ENCODE measurements at places on chromosomes 6 and 20. TPM values are rescaled to one million over a fixed set of nuclear protein-coding genes. Genes with fewer than 3 reads are reported as not detected.

SAMD5 gene
- 2.3 TPM for total RNA-seq

C20orf96 gene
- total RNA-seq = 3.8 TPM

ABT1 gene
- total RNA-seq = 12.9 TPM

- DNase-seq = no peak
Measured at GRCh38 chr6:149567194-149567586, 1.0 kb downstream of the GINM1 start.

DNA sequence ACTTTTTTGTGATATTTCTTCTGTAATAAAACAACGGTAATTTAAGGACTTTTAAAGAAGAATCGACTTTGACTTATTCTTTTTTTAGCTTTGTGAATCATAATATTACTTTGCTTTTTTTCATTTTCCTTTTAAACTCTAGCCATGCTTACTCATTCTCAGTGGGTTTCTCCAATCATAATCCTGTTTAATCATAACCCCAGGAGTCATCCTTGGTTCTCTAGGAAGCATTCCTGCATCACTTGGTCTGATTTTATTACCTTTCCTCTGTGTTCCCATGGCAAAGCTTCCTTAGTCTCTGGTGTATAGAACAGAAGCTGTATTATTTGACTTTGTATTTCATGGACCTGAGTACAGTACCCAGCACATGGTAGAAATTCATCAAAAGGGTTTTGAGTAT, 223.5 kb downstream of the CDKAL1 start:
- no peak for DNase-seq

DNA sequence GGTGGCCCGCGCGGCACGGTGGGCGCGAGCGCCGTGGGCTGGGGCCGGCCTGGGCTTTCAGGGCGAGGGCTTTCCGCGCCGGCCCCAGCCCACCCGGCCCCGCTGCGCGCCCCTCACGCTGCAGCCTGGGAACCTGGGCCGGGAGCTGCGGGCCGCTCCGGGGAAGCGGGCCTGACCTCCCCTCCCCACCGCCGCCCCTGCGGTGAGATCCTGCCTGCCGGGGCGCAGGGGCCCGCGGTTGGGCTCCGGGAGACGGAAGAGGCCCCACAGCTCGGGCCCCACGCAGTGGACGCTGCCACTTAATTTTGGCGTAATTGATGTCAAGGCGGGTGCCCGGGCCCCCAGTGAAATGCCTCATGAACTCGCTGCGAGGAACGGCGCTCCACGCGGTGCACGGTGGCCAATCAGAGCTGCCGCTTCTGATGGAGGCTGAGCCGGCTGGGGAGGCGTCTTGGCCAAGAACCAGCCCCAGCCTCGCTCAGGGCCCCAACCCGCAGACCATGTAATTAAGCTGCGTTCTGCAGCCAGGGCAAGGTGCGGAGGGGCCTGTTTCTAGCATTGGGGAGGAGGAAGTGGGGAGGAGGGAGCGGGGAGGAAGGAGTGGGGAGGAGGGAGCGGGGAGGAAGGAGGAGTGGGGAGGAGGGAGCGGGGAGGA, 96.1 kb upstream of the BHLHE23 start:
- DNase-seq = no peak

- peak; percentile 89 for DNase-seq
Measured at GRCh38 chr6:30101444-30102413, 11.2 kb downstream of the TRIM31 start.

- no peak for DNase-seq
Measured at GRCh38 chr6:27275025-27275956, 27.8 kb downstream of the PRSS16 start.

DNA sequence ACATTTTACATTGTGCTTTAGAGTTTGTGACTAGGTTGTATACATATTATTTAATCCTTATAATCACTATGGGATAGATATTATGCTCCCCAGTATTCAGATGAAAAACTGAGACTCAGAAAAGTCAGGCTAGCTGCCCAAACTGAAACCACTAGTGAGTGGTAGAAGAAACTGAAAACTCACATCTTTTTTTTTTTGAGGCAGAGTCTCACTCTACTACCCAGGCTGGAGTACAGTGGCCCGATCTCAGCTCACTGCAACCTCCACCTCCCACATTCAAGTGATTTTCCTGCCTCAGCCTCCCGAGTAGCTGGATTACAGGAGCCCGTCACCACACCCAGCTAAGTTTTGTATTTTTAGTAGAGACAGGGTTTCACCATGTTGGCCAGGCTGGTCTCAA, 22.2 kb downstream of the RNF24 start:
- DNase-seq = no peak

GRCh38 chr6:21337263-21337662, 256.3 kb upstream of the SOX4 start:
- no peak for DNase-seq

All from MCF 10A (cell line).